ENCODE measurements at places on chromosomes 3 and 15.

GRCh38 chr3:108448593-108448992 lies 61.8 kb downstream of the MYH15 start:
- DNase-seq = no peak

- no peak for DNase-seq
These were observed 139.7 kb downstream of the NSMCE3 start for GRCh38 chr15:29129926-29130325.

DNA sequence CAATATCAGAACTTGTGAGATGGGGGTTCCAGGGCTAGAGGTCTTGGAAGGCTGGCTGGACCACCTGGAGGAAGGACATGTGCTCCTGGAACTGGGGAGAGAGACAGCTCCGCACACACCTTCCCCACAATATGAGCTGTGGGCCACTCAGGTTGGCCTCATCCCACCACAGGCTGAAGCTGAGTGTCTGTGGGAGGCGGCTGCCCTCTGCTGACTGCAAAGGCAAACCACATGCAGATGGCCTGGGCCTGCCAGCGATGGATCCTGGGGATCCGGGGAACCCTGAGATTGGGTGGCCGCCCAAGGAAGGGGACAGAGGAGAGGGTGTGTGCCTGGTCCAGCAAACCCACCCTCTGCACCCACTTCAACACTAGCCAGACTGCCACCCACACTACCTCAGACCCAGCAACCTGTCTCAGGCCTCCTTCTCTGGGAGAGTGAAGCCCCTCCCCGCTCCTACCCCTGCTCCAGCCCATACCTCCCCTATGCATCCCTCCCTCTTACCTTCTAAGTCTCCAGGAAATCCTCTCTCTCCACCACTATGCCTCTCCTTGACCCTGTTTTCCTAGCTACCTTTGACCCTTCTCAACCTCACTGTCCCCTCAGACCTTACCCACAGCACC lies 44.8 kb downstream of the CYP11A1 start:
- DNase-seq = peak; percentile 57

DNA sequence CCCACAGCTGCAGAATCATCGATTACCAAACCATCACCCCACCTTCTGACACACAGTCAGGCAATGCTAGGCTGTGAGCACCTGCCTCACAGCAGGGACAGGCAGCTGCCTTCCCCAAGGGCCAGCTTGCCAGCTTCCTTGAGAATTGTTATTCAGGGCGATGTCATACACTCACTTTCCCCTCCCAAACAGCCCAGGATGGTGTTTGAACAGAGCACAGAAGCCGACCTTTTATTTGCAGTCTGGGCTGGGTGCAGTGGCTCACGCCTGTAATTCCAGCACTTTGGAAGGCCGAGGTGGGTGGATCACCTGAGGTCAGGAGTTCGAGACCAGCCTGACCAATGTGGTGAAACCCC lies 84.5 kb upstream of the HERC1 start:
- no peak for DNase-seq
